ENCODE measurements at places on chromosomes 6 and 20.

DNA sequence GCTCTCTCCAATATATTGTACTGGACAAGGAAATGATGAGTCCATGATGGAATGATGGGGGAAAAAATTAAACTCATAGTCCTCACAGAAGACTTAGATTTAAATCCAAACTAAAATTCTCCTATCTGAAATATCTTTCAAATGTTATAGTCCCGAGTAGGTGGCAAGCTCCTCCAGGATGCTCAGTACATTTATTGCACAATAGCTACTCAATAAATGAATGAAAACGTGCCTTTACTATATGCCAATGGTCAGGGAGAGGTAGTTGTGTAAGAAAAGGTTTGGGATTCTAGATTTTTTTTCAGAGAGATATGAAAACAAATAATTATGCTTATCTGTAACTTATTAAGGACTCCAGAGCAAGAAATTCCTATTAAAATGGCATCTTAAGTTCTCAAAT lies 32.8 kb downstream of the HS3ST5 start:
- DNase-seq: no peak

DNA sequence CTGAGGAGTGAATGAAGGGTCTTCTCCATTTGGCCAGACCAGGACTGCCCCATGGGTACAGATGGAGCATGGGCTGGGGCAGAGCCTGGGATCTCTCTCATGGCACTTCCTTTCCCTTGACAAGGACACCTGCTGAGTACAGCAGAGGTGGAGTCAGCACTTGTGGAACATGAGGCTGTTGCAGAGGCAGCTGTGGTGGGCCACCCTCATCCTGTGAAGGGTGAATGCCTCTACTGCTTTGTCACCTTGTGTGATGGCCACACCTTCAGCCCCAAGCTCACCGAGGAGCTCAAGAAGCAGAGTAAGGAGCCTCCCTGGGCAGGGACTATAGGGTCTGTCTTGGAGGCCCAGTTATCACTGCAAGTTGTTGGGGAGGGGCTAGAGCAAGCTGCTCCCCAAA lies 29.6 kb downstream of the GSS start:
- DNase-seq: no peak

DNA sequence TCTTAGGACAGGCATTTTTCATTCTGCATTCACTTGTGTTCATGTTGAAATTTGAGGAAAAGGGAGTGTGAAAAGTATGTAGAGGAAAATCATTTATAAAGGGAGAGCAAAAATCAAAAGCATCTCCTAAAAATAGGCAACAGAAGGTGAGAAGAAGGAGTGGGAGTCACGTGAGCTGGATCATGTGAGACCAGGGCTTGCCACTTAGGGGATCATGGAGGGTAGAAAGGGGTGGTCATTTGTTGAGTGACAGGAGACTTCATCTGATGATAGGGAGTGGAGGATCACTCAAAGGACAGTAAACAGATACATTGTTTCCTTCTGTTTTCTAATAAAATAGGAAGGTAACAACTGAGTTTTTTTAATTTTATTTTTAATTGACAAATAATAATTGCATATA lies 17.1 kb downstream of the RBM24 start:
- no peak for DNase-seq

- no peak for DNase-seq
Measured at GRCh38 chr6:20810727-20811108, 276.5 kb downstream of the CDKAL1 start.

DNA sequence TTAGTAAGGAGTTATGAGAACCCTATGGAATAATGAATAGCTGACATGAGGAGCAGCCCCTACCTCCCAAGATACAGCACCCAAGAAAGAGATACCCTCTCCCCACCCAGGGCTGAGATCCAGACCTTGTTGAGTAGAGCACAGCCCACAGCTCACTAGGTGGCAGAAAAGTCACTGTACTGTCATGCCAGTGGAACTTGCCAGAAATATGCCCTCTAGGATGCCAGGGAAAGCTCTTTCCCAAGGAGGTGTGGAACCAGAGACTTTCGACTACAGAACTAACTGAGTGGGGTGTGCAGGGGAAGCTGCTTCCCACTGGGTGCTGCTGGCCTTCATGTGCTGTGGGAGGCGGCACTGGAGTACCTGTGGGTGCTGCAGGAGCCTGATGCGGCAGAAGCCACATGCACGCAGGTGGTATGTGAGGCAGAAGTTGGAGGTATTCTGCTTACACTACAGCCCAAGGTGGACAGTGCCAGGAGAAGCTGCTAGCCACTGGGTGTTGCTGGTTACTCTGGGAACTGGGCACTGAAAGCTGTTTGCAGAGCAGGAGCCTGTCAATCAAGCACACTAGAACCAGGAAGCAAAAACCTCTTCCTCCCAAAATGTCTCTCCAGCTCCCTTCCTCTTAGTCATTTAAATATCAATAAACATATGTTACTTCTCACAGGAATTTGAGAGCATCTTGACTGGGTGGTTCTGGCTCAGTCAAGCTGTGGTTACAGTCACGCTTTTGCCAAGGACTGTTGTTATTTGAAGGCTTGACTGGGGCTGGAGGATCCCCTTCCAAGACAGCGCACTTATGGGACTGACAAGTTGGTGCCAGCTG lies 17.8 kb downstream of the ARMC12 start:
- peak; percentile 14 for DNase-seq

DNA sequence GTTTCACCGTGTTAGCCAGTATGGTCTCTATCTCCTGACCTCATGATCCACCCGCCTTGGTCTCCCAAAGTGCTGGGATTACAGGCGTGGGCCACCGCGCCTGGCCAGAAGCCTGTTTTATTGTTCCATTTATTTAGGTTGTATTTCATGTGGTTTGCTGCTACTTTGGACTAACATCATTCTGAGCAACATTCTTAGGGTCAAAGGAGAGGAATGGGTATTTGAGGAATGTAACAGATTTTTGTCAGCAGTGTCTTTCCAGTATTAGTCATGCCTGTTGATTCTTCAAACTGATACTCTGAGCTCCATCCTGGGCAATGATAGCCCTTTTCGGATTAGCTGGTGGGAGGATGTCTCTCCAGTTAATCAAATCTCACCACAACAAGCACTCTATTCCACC lies 213.0 kb upstream of the CITED2 start:
- peak; percentile 97 for DNase-seq

DNA sequence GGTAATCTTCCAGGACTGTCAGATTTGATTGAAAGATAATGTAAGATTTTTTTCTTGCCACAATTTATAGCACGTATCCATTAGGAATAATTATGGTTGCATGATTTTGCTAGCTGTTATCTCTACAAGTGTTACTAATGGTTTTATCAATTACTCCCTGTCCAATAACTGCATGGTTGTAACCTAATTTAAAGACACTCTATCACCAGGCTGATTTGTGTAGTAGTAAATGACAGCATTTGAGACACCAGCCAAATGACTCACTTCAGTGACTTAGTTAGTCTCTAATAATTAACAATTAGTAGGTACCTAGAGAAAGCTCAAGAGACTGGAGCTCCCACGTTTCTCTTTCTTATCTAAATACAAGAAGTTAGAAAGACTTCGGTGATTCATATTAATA lies 453.8 kb upstream of the POU3F2 start:
- no peak for DNase-seq

DNA sequence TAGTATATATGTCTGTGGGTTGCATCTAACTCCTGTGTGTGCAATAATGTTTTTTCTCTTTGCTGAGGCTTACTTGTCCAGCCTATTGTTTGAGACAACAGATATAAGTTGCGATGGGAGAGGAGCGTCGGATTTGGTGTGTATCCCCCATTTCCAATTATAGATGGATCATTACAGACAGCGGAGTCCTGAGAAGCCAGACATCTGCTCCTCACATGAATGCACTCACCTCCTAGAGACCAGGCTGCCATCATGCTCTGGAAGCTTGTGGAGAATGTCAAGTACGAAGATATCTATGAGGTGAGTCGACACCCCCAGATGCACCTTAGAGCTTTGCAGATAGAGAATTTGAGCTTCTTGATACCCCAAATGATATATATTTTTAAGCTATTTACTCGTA lies at the start of gene TFAP2B:
Gene TFAP2B, plus strand, starts transcription at position 199 of the 400 bp plus-strand sequence. Its CDS starts 21 bp downstream, at position 220.
- DNase-seq: no peak

DNA sequence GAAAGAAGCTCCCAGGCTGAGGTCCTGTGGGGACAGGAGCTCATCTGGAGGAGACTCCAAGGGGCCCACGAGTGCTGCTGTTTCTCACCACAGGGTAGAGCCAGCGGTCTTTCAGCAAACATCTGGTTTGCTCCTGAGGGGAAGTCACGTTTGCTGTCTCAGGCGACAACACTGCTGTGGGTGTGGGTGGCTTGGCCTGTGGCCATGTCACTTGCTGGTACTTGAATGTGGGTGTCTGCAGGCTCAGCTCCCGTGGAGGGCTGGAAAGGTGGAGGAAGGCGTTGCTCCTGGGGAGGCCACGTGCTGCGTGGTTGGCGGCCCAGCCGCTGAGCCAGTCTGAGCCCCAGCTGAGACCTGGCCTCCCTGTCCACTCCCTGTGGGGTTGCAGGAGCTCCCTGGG lies 52.8 kb upstream of the MPC1 start:
- DNase-seq: no peak

DNA sequence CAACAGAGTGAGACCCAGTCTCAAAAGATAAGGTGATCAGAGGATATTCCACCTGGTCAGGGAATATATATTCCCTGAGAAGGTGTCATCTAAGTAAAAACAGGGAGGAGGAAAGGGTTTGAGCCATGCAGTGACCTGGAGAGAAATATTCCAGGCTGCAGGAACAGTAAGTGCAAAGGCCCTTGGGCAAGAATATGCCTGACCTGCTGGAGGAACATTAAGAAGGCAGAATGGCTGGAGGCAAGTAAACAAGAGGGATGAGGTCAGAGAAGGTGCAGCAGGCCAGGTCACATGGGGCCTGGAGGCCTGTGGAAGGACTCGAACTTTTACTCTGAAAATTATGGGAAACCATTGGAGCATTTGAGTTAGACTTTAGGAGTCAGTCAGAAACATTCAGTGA lies 6.7 kb downstream of the DEF6 start:
- no peak for DNase-seq

DNA sequence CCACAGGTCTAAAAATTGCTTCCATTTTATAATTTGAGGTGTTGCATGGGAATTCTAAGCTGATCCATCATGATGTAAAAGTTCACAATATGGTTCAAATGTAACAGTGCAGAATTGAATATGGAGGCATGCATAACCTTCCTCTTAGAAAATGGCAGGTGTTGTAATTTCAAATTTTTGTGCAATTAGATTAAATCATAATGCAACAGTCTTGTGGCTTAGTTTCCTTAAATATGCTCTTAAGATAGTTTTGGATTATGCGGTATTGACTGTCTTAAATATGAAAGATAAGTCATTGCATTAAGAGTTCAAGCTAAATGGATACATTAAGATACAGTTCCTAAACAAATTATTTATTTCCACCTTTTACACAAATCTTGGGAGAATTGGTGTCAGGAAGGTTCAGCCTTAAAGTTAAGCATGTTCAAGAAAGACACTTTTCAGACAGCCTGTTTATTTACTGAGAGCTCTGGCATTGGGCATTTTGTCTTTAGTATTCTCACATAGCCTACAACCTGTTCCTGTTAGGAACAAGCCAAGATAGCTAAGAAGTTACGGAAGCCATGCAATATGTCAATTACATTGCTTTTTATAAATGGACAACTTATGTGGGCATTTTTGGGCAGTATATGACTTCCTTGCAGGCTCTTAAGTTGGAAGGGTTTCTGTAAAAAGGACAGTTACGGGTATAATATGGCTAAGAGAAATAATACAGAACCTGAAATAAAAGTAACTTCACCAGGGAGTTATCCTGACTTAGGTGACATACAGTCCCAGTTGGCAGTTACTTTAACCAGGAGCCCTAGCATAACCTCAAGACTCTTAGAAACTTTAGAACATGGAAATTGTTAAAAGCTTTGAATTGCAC lies 9.3 kb downstream of the SRSF3 start:
- DNase-seq: no peak

GRCh38 chr6:96016334-96017069 lies 728 bp downstream of the FUT9 start:
- DNase-seq: no peak

- DNase-seq: no peak
Measured at GRCh38 chr6:147715035-147715434, 206.5 kb downstream of the SAMD5 start.

DNA sequence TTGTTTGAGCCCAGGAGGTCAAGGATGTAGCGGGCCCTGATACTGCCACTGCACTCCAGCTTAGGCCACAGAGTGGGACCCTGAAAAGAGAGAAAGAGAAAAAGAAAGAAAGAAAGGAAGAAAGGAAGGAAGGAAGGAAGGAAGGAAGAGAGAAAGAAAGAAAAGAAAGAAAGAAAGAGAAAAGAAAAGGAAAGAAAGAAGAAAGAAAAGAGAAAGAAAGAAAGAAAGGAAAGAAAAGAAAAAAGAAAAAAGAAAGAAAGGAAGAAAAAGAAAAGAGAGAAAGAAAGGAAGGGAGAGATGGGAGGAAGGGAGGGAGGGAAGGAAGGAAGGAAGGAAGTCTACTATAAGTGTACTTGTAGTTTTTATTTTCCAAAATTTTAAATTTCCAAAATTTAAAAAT lies 42.2 kb upstream of the AKAP12 start:
- no peak for DNase-seq

GRCh38 chr6:5025911-5026819 lies 22.3 kb upstream of the RPP40 start:
- DNase-seq: peak; percentile 57

GRCh38 chr6:144488590-144488989 lies 203.5 kb downstream of the UTRN start:
- DNase-seq: no peak

- DNase-seq: peak; percentile 29
Measured at GRCh38 chr20:5859608-5860007, 90.7 kb downstream of the TRMT6 start.

DNA sequence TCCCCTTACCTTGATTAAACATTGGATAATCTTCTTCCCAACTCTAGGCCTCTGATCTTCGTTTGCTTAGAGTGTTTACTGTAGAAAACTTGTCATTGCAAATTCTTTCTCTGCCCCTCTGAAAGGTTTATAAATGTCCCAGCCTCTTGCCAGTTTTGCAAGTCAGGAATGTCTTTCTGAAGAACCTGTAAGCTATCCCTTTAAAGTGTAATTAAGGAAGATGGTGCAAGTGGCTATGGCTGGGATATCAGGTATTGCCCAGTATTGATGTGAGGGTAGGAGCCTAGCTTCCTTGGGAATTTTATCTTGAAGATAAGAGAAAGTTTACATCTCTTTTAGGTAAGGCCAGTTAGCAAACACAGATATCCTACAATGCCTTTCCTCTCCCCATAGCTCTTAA lies 211.0 kb upstream of the RIMS1 start:
- no peak for DNase-seq

GRCh38 chr6:125773387-125774341 lies 17.1 kb upstream of the NCOA7 start:
- no peak for DNase-seq

DNA sequence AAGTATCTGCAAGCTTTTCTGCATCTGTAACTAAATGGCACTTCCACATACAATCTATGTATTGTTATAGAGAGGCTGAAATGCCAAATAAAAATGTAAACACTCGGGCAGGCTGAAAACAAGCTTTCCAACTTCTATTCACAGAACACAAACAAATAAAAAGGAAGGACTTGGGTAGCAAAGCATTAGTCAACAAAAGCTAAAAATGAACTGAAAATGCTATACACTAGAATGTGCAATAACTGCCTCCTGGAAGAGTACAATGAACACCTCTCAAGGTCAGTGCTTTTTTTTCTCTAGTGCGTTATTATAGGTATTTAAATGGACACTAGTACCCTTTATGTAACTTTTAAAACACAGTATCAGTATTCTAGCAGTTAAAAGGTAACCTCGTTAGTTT lies 31.4 kb downstream of the STK38 start:
- no peak for DNase-seq
